Activated naive CD8-positive, alpha-beta T cell treated with anti-CD3 and anti-CD28 coated beads, Interleukin-2, amount 50 U/mL, for 24 hours (primary cell): ENCODE measurements at places on chromosomes 2 and 18.

DNA sequence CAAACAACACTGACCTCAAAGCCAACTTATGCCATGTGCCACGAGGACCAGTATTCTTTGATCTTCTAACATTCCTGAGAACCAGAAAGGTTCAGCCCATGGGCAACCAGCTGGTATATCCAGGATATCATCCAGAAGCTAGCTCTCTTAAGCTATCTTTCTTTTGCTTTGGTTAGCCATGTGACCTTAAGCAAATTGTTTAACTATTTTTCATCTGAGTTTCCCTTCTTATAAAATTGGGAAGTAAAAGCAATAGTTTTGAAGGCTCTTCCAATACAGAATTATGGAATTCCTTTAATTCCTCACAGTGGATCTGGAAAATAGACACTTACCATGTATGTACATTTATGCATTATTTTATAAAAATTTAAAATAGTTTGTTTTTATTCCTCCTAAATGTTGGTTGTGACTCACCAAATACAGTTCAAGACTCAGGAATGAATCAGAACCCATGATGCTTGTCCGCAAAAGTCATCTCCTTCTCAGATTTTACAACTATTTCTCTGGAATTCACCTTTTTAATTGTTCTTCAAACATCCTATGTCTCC lies 435.7 kb downstream of the ZEB2 start:
- peaks cover 21% of the 10 kb centered on the region for H3K4me1 ChIP-seq
- DNase-seq: no peak
- H3K27ac ChIP-seq: no peak overlapping the region
- no peak overlapping the region for H3K4me3 ChIP-seq
- no peaks in the 10 kb centered on the region for H3K27me3 ChIP-seq

GRCh38 chr2:6930923-6931647 lies 13.9 kb downstream of the RNF144A start:
- no peak overlapping the region for H3K4me3 ChIP-seq
- H3K27ac ChIP-seq: no peak overlapping the region
- DNase-seq: no peak
- H3K27me3 ChIP-seq: no peaks in the 10 kb centered on the region

GRCh38 chr2:71784734-71785511 lies 331.6 kb downstream of the DYSF start:
- peaks cover 2% of the 10 kb centered on the region for H3K27me3 ChIP-seq
- H3K36me3 ChIP-seq: no peaks in the 10 kb centered on the region
- H3K4me3 ChIP-seq: no peak overlapping the region
- H3K27ac ChIP-seq: no peak overlapping the region
- H3K4me1 ChIP-seq: no peaks in the 10 kb centered on the region
- no peak for DNase-seq

GRCh38 chr2:150608341-150608740 lies 120.9 kb upstream of the RND3 start:
- no peaks in the 10 kb centered on the region for H3K36me3 ChIP-seq
- no peak overlapping the region for H3K4me3 ChIP-seq
- no peak overlapping the region for H3K27ac ChIP-seq
- H3K27me3 ChIP-seq: no peaks in the 10 kb centered on the region
- no peaks in the 10 kb centered on the region for H3K4me1 ChIP-seq

DNA sequence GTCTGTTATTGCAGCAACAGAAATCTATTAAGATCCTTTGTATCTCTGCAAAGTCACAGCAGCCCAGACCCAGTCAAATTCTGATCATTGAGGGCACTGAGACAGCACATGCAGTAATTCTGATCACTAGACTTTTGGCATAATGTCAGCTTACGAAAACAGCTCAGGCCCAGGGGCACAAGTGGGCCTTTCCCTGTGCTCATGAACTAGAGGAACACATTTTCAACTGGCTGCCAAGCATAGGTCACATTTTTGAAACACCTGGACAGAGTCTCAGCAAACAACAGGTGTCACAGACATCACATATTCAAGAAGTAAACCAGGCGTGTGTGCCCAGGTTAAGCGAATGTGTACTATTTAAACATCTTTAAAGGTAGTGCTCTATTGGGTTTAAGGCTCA lies 13.7 kb downstream of the DOCK10 start:
- no peak for DNase-seq
- H3K27me3 ChIP-seq: no peaks in the 10 kb centered on the region
- H3K4me1 ChIP-seq: peaks cover 87% of the 10 kb centered on the region
- no peak overlapping the region for H3K27ac ChIP-seq

GRCh38 chr2:240320204-240320993 lies 115.1 kb upstream of the GPC1 start:
- H3K36me3 ChIP-seq: no peaks in the 10 kb centered on the region
- peaks cover 17% of the 10 kb centered on the region for H3K27me3 ChIP-seq
- H3K4me1 ChIP-seq: no peaks in the 10 kb centered on the region
- no peak for DNase-seq

- H3K27ac ChIP-seq: no peak overlapping the region
- no peak overlapping the region for H3K4me3 ChIP-seq
- no peak for DNase-seq
- H3K36me3 ChIP-seq: peaks cover 2% of the 10 kb centered on the region
- peaks cover 8% of the 10 kb centered on the region for H3K27me3 ChIP-seq
These were observed 217.0 kb downstream of the ANAPC1 start for GRCh38 chr2:111667001-111667400.

GRCh38 chr2:206343816-206344215 lies 69.4 kb downstream of the ZDBF2 start:
- H3K36me3 ChIP-seq: peaks cover 2% of the 10 kb centered on the region
- no peak for DNase-seq
- peaks cover 5% of the 10 kb centered on the region for H3K27me3 ChIP-seq
- no peak overlapping the region for H3K27ac ChIP-seq

- no peaks in the 10 kb centered on the region for H3K36me3 ChIP-seq
- H3K27ac ChIP-seq: no peak overlapping the region
- no peak for DNase-seq
- H3K4me1 ChIP-seq: no peaks in the 10 kb centered on the region
- no peak overlapping the region for H3K4me3 ChIP-seq
These were observed 19.2 kb upstream of the ASXL2 start for GRCh38 chr2:25897506-25897905.

DNA sequence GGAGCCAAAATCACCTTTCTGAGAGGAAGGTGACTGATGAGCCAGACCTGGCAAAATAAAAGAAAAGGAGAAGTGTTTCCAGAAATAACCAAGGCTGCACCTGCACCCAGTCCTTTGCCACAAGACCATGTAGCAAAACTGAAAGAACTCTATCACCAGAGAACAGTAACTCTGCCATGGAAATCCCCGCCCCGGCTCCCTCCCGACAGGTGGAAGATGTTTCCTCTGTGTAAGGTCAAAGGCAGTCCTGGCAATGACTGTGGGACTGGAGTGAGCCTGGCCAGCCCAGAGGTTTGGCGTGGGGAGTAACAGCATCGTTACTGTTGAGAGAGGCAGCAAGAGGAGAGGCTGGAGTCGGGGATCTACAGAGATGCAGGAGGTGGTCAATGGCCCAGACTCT lies 42.3 kb downstream of the SPRED2 start:
- peaks cover 37% of the 10 kb centered on the region for H3K4me1 ChIP-seq
- H3K36me3 ChIP-seq: no peaks in the 10 kb centered on the region
- peak overlapping the region; percentile 67 for H3K27ac ChIP-seq
- H3K27me3 ChIP-seq: peaks cover 27% of the 10 kb centered on the region

DNA sequence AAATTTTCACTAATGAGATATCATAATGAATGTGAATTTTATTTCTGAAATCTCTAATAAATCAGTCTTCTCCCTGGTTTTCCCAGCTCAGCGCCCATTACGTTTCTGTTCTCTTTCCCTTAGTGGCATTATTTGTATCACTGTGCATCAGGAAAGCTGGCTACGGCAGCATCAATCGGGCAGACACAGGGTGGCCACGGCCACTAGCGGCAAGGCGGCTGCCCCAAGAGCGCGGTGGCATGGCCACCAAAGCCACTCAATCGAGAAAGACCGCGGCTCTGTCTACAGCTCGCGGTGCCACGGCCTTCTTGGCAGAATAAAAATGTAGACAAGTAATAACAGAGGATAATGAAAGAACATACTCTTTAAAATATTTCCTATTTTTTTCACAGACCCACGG lies 168.0 kb downstream of the RPIA start:
- peaks cover 6% of the 10 kb centered on the region for H3K36me3 ChIP-seq
- H3K4me3 ChIP-seq: peak overlapping the region; percentile 54
- DNase-seq: no peak
- H3K27me3 ChIP-seq: peaks cover 3% of the 10 kb centered on the region
- H3K4me1 ChIP-seq: peaks cover 3% of the 10 kb centered on the region

DNA sequence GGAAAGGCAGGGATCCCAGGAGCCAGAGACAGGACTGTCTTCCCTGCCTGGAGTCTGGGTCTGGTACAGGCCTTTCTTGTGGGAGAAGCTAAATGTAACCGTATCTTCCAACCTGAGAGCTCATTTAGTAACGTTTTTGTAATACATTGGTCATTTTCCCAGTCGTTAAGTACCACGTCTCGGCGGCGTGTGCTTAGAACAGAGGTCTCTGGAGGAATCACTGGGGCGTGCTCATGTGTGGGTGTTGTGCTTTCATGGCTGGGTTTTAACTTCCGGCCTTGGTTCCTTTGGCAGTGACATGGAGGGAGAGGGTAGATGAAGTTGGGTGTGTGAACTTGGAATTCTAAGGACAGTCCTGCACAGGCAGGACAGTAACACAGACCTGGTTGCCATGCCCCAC lies 79.7 kb downstream of the NCK2 start:
- peaks cover 84% of the 10 kb centered on the region for H3K36me3 ChIP-seq
- no peak overlapping the region for H3K4me3 ChIP-seq
- H3K4me1 ChIP-seq: peaks cover 91% of the 10 kb centered on the region
- no peaks in the 10 kb centered on the region for H3K27me3 ChIP-seq
- peak overlapping the region; percentile 77 for H3K27ac ChIP-seq

DNA sequence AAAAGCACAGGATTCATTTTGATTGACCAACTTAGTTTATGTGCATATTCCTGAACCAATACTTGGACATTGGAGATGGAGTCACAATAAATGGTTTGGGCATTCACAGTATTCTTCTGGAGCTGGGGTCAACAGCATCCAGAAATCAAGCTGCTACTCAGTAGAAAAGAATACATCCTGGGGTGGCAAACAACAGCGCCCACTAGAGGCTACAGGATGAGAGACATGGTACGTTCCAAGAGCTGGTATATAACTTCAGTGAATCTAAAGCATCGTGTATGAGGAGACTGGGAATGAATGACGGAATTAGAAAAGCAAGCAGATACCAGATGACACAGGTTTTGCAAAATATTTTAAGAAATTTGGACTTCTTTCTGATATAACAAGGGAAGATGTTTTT lies 142.9 kb upstream of the FIGN start:
- H3K4me3 ChIP-seq: no peak overlapping the region
- H3K27me3 ChIP-seq: no peaks in the 10 kb centered on the region
- H3K4me1 ChIP-seq: no peaks in the 10 kb centered on the region

DNA sequence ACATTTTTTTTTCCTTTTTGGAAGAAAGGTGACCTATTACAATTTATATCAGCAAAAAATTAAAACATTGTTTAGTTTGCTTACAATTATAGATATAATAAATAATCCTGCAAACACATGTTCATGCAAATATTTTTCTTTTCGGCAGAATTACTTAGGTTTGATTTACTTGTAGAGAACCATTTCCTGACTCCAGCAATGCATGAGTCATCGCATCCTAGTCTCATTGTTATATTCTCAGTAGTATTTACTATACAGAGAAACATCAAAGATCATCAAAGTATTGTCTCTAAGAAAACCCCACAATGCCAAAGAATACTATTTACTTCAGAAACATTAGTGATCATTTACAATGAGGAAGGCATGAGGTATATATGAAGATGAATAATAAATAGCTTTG lies 40.4 kb upstream of the MTIF2 start:
- DNase-seq: no peak
- peaks cover 4% of the 10 kb centered on the region for H3K36me3 ChIP-seq
- no peak overlapping the region for H3K27ac ChIP-seq
- H3K4me1 ChIP-seq: peaks cover 24% of the 10 kb centered on the region
- H3K4me3 ChIP-seq: no peak overlapping the region

- H3K4me1 ChIP-seq: peaks cover 68% of the 10 kb centered on the region
- peak overlapping the region; percentile 33 for H3K27ac ChIP-seq
- peak overlapping the region; percentile 30 for H3K4me3 ChIP-seq
- peaks cover 22% of the 10 kb centered on the region for H3K27me3 ChIP-seq
These were observed 48.8 kb downstream of the TMEM163 start for GRCh38 chr2:134669731-134670669.

- no peak overlapping the region for H3K27ac ChIP-seq
- DNase-seq: no peak
- no peak overlapping the region for H3K4me3 ChIP-seq
These were observed 123.7 kb downstream of the TNS1 start for GRCh38 chr2:217878915-217879590.

- no peak for DNase-seq
- peaks cover 6% of the 10 kb centered on the region for H3K27me3 ChIP-seq
- H3K27ac ChIP-seq: no peak overlapping the region
- no peaks in the 10 kb centered on the region for H3K36me3 ChIP-seq
These were observed 3.5 kb downstream of the ASPRV1 start for GRCh38 chr2:69957965-69958364.

DNA sequence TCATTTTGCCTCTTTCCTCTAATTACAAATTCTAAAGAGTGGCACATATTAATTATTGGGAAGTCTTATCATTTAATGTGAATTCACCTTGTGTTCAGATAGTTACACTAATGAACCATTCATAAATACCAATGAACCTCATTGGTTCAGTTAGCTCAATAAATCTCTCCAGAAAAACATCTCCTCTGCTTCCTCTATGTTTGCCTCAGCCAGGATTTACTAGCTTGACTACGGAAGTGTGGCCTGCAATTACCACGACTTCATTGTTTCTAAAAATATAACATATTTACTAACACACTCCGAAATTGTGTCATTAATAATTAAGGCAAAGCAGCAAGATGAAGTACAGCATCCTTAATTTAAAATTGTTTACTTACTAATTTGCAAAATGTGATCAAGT lies 103.3 kb downstream of the PLA2R1 start:
- H3K4me1 ChIP-seq: peaks cover 23% of the 10 kb centered on the region
- DNase-seq: no peak
- H3K36me3 ChIP-seq: no peaks in the 10 kb centered on the region
- H3K27me3 ChIP-seq: peaks cover 1% of the 10 kb centered on the region
